SIG-M5 (cell line): ENCODE measurements at places on chromosomes 7 and 10.

GRCh38 chr7:32257621-32258020, 187.4 kb upstream of the PDE1C start:
- DNase-seq, result no peak

DNA sequence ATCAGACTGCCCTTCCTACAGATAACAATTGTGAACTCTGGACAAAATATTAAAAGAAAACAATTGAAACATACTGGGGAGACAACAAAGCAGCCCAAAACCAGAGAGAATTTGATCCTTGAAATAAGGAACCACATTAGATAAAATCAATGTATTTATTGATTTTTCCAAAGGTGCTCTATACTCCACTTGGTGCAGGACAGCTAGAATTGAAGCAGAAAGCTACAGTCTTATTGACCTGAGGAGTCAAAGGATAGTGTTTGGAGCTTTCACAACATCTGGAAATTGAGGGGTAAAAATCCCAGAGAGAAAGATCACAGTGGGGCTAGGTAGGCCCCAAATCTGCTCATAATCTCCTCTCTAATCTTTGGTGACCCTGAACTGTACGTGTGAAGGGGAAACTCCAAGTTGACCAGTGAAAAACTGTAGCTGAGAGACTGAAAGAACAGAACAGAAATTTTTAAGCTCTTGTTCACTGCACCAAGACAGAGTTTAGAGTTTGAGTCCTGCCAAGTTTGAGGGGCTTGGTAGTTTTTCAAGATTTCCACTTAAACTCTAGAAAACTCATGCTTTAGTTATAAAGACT, 70.2 kb downstream of the SAMD9 start:
- DNase-seq, result no peak

DNA sequence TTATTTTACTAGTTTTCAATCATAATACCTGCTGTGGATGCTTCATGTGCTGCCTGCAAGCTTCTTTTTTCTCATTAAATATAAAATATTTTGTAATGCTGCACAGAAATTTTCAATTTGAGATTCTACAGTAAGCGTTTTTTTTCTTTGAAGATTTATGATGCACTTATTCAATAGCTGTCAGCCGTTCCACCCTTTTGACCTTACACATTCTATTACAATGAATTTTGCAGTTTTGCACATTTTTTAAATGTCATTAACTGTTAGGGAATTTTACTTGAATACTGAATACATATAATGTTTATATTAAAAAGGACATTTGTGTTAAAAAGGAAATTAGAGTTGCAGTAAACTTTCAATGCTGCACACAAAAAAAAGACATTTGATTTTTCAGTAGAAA, 103.0 kb downstream of the PTEN start:
- DNase-seq, result no peak

DNA sequence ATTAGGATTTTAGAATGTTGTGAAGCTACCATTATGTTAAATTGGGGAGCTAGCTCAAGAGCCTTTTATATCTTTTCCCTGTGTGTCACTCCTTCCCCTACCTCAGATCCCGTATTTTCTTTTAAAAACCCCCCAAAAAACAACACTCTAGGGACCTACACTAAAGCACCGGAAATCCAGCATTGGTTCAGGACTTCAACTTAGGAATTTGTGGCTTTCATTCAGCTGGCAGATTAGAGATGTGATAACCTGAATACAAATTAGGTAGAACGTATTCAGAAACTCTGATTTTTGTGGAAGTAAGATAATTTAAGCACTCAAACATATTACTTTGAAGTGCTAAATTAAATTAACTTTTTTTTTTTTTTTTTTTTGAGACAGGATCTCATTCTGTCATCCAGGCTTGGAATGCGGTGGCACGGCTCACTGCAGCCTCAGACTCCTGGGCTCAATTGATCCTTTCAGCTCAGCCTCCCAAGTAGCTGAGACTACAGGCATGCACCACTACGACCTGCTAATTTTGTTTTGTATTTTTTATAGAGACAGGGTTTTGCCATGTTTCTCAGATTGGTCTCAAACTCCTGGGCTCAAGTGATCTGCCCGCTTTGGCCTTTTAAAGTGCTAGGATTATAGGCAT, 6.8 kb downstream of the TBC1D12 start:
- no peak for DNase-seq

DNA sequence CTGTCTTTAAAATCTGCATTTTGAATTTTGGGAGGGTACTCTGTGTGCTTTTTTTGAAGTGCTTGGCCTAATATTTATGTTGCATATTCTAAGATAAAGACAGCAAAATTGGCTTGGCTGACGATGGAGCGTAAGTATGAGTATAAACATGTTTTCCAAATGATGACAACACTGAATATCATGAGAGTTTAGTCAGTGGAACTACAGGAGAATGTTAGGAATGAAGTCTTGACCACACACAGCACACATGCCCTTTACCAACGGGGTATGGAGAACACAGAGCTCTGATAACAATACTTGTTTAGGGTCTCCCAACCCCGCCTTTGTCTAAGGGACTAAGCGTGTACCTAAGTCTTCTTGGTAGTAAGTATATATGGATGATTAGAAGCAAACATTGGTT, 253.9 kb upstream of the FZD8 start:
- no peak for DNase-seq

DNA sequence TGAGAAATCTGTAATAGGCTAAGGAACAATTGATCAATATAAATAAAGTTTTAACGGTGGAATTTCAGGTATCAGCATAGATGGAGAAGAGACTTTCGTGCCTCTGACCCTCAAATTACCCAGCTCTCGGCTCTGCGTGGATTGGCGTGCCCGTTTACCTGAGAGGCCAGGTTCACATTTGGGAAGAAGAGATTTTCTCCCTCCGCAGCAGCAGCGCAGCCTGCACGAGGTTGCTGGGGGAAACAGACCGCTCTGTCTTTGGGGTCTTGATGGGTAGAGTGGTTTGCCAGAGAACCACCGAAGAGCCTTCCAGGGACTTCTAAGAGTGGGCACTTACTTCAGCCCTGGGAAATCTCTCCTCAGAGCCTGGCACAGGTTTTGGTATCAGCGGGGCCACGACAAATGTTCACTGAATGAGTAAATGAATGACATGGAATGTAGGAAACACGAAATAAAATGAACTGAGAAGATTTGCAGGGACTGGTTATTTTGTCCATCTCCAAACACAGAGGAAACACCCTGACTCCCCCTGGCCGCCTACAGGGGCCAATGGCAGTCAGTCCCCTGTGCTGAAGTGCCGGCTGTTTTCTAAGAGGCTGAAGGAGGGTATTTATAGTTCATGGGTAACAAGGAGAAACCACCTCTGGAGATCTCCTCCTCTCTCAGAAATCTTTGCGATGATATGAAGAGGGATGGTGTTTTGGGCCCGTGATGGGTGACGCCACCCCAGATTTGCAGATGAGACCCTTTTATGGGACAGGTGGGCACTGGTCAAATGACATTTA, 338.5 kb downstream of the ADARB2 start:
- no peak for DNase-seq

DNA sequence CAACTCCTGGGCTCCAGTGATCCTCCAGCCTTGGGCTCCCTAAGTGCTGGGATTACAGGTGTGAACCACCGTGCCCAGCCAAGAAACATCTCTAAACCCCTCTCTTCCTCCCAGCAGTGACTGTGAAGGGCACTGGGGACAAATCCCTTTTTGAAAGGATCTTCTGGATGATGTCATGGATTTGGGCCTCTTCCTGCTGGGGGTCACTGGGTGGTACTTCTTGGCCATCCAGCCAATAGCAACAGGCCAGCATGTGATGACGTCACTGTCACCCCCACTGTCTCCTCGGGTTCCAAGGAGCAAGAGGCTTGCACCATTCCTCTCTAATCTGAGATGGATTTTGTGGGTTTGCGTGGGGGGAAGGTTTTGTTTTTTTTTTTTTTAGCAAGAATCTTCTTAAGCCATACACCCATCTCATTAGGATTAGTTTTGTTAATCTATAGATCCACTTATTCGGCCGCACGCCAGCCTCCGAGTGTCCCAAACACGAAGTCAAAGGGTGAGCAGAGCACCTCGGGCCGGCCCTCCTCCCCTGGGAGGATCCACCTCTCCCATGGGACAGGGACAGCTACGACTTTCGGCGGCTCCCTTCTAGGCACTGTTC, 29.4 kb upstream of the TNRC18 start:
- no peak for DNase-seq

DNA sequence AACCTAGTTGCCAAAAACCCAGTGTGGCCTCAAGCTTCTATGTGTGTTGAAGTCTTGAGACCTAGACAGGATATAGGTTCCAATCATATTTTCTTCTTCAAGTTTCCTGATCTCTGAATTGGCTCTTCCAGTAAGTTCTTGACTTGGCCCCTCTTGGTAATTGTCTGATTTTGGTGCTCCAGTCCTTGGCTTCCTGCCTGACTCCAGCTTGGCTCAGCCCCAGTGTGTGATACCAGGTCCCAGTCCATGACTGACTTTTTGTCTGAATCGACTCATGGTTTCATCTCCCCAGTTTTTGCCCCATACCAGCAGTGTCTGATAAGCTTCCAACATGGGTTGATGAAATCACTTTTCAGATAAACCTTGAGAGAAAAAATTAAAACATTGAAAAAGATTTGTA, 72.3 kb downstream of the FAS start:
- no peak for DNase-seq

- DNase-seq, result no peak
These were observed 2.9 kb downstream of the MACROH2A2 start for GRCh38 chr10:70055550-70055949.

GRCh38 chr7:101772508-101773211, 44.8 kb upstream of the CUX1 start:
- DNase-seq, result no peak

- no peak for DNase-seq
These were observed 490.2 kb upstream of the IGFBP3 start for GRCh38 chr7:46411236-46411635.

GRCh38 chr10:124649214-124649613, 95.0 kb downstream of the FAM53B start:
- no peak for DNase-seq

- DNase-seq, result no peak
These were observed 5.8 kb upstream of the FHIP2A start for GRCh38 chr10:114815791-114816190.

- DNase-seq, result no peak
These were observed 298.0 kb upstream of the IMMP2L start for GRCh38 chr7:111860248-111860647.
